ENCODE measurements at places on chromosomes 7 and 10.

GRCh38 chr7:113955157-113955556 lies 36.3 kb upstream of the PPP1R3A start:
- no peak for DNase-seq

GRCh38 chr10:8323428-8324054 lies 269.1 kb downstream of the GATA3 start:
- DNase-seq, result no peak

GRCh38 chr7:17907014-17907413 lies 33.3 kb downstream of the SNX13 start:
- no peak for DNase-seq

DNA sequence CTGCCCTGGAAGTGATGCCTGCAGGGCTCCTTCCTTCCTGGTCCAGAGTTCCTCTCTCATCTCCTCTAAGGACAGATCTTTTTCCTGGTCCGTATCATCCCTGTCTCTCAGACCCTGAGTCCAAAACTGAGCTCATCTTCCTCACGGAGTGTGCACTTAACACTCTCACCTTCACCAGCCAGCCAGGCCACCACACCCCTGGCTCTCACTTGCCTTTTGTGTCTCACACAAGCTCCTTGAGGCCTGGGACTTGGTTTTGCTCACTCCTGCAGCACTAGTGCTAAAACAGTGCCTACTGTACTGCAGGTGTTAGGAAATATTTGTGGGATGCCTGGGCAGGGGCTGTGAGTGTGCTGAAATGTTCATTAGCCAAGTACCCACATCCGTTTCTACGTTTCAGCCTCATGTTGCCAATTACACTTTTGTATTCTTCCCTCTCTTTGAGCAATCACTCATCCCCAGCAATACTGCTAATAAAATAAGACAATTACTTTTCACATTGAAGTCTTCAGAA lies 21.4 kb upstream of the PARP12 start:
- no peak for DNase-seq

DNA sequence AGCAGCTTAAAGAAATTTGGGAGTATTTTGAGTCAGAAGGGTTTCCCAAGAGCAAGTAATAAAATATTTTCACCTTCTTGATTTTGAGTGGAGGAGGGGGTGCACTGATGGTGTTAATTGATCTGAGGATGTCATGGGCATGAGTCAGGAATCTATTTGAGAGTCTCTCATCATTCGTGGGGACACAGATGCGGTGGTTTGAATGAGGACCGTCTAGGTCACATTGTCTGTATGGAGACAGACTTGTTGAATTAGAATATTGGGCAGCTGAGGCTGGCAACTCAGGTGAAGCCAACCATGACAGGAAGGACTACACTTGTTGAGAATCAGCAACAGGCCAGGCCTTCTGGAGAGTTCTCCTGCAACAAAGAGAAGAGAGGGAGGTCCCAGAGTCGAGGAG lies 127.0 kb downstream of the INSYN2A start:
- DNase-seq, result no peak

DNA sequence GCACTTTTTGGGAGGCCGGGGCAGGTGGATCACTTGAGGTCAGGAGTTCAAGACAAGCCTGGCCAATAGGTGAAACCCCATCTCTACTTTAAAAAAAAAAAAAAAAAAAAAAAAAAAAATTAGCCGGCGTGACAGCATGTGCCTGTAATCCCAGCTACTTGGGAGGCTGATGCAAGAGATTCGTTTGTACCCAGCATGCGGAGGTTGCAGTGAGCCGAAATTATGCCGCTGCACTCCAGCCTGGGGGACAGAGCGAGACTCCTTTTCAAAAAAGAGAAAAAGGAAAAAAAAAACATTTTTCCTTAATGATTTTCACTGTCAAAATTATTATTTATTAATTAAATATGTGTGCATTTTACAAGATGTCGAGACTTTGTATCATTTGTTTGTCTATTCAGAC lies 253.6 kb downstream of the CNTNAP2 start:
- no peak for DNase-seq

DNA sequence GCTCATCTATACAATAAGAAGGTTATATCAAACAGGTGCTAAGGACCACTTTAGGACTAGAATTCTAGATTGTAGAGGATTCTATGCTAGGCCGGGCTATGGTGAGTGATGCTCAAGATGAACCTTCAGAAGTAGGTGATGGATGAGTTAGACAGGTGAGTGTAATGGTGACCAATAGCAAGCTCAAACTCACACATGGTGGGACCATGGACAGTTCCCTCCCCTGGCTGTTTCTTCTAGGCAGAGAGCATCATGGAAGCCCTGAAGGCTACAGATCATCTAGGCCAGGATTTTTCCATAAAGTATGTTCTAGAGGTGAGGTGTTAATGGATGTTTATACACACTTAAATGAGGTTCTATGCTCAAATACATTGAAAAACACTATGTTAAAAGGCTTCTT lies 162.2 kb upstream of the WDR11 start:
- DNase-seq, result peak; percentile 23

DNA sequence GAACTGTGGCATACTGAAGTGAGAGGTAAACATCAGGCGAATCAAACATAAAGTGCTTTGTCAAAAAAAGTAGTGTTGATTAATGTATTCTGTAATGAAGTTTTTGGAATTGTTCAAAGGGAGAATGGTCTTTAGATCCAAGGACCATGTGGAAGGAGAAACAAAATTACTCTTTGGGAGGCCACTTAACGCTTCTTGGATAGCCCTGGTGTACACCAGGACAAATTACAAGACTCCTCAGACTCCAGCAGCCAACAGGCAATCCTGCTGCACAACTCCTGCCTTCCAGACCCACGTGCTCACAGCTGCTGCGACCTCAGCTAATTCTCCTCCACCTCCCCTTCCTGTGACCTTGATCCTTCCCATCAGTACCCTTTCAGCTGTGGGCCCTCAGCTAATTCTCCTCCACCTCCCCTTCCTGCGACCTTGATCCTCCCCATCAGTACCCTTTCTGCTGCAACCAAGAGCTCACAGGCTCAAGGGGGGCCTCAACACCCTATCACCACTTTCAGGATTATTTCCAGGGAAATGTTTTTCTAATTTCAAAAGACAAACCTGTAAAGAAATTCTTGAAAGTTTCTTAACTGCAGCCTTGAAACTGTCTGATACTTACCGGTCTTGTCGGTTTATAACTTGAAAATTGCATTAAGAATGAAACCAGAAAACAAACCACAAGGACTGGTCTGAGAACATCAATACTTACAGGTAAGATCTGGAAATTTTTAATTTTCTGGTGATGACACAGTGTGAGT lies 29.7 kb upstream of the DDC start:
- no peak for DNase-seq

DNA sequence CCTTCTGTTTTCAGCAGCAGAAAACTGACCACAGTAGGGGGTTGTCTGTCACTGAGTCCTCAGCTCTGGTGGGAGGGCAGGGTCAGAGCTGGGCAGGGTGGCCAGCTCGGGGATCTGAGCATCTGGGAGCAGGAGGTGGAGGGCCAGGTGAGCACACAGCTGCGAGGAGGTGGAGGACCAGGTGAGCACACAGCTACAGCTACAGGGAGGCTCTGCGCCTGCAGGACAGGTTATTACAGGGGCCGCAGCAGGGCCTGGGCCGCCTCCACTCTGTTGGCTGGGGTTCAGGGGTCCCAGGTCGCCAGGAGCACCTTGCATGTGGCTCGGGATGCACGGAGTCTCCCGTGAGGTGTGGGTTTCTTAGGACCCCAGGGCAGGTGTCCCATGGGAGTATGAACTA lies 52.4 kb upstream of the PRKAR1B start:
- DNase-seq, result no peak

DNA sequence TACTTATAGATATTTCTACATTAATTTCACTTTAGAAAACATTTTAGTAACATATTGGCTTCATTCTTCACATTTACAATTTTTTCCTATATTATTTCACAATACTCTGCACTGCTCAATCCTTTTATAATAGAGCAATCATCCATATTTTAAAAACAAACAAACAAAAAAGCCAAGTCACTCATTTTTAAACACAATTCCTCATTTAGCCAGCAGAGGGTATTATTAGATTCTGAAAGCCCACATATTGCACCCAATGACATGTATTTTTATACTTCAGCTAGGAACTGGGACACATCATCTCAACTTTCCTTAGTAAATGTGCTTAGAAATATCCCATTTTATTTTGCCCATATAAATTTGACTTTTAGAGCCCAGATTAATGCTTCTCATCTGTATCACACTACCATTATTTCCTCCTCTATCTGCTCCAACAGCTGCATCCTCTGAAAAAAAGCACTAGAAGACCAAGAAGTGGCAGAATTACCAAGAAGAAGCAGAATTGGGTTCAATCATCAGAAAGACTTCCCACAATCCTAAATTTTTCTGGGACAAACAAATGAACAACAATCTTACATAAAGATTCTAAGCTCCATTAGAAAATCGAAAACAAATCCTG lies 29.5 kb downstream of the CTNNA3 start:
- DNase-seq, result peak; percentile 29

- DNase-seq, result no peak
Observed at GRCh38 chr7:151472644-151473380, 32.9 kb upstream of the CRYGN start.

GRCh38 chr7:36601601-36602000 lies 122.7 kb downstream of the AOAH start:
- no peak for DNase-seq

- no peak for DNase-seq
Observed at GRCh38 chr7:30351286-30351685, 66.9 kb downstream of the ZNRF2 start.

DNA sequence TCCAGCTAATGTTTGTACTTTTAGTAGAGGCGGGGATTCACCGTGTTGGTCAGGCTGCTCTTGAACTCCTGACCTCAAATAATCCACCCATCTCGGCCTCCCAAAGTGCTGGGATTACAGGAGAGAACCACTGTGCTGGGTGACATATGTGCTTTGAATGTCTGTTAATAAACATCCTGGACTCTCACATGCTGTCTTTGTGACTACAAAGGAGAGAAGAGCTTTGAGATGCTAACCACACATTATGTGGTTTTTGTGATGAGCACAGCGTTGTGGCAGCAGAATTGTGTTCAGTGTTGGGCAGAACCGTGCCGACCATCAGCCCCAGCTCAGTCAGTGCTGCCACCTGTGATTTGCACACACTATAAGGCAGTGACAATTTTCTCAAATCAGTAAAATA lies 500.1 kb upstream of the KLF6 start:
- DNase-seq, result no peak

GRCh38 chr7:93739424-93739823 lies 151.1 kb downstream of the TFPI2 start:
- no peak for DNase-seq

- no peak for DNase-seq
Observed at GRCh38 chr10:48384699-48384982, 78.2 kb downstream of the MAPK8 start.

DNA sequence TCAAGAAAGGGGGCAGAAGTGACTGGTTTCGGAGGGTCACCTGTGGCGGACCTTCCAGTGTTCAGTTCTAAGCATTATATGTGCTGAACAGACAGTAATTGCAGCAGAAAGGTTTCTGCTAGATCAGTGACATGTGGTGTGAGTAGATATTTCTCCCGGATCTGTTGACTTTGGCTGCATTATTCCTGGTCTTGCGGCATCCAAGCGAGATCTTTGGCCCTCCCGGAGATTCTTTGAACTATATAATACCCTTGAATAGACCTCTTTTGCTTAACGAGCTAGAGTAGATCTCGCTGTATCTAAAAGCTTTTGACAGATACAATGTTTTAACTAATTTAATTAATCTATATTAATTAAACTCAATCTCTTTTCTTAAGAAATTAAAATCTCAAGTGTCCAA lies 99.8 kb downstream of the PTN start:
- DNase-seq, result peak; percentile 13

GRCh38 chr10:129055225-129055624 lies 411.8 kb upstream of the MGMT start:
- no peak for DNase-seq
